ENCODE measurements at places on chromosomes 1 and 21.

GRCh38 chr1:243798726-243799125 lies 51.3 kb downstream of the AKT3 start:
- peak; percentile 72 for DNase-seq

DNA sequence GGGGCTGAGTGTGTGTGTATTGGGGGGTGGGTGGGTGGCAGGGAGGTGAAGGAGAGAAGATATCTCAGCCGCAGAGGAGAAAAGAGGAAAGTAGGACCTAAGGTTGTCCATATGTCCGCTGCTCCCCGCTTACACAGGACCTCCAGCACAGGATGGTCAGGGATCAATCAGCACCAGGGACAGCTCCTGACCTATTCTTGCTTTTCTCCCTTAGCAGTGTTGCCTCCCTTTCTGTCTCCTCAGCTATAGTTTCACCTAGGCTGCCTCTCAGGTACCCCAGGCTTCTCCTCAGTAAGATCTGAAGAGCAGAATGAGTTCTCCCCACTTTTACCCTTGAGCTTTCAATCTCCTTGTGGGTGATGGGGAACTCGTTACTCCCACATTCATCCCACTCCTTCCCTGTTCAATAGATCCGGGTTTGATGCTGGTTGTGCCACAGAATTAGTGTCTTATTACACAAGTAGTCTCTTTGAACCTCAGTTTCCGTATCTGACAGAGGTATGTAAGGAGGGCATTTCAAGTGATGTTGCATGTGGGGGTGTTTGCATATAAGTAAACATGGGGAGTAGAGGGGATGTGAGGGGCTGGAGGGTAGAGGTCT lies 1.4 kb upstream of the DPH2 start:
- peak; percentile 55 for DNase-seq

DNA sequence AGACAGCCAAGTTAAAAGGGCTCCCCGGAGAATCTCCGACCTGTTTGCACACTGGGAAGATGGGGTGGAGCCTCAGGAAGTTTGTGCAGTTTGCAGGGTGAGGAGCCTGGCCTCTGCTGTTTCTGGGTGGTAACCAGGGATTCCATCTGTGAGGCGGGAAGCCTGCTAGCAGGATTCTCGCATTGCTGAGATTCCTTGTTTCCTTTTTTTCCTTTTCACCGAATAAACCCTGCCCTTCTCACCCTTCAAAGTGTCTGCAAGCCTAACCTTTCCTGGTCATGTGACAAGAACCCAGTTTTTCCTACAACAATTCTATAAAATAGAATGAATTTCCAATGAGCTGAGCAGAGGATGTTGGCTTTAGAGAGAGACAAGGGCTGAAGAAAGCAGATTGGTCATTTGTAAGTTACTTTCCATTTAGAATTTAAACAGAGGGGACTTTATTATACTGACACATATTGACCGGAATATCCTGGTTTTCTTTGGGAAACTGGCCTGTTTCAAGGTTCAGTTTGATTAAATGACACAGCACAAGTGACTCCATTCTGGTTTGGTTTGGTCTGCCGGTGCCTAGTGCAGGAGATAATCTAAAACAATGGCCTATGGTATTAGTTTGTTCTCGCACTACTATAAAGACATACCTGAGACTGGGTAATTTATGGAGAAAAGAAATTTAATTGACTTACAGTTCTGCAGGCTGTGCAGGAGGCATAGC lies 48.7 kb upstream of the DNAH14 start:
- no peak for DNase-seq

- DNase-seq, result peak; percentile 16
Observed at GRCh38 chr1:180854456-180854855, 58.2 kb upstream of the KIAA1614 start.

- no peak for DNase-seq
Observed at GRCh38 chr21:14955936-14956520, 108.8 kb downstream of the NRIP1 start.

GRCh38 chr1:180787628-180788307 lies 124.9 kb upstream of the KIAA1614 start:
- DNase-seq, result no peak

DNA sequence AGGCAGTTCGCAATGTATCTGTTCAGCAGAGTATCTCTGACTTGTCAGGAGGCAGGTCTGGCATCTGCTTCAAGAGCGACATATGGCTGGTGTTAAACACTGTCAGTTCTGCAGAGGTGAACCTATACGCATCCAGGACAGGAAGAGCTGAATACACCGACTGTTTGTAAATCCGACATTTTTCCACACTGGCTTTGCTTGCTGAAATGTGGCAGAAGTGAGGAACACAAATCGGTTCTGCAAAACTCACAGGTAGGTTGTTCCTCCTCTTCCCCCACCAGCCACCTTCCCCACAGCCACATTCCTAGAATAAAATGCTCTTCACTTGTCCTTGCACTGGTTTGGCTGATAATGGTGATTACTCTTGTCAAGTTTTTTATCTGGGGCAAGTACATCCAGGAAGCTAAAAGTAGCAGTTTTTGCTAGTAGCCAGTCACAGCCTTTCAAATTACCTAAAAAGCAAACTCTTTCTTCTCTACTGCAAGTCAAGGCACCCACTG lies 289.2 kb downstream of the GRIK1 start:
- DNase-seq, result no peak

GRCh38 chr1:88221411-88221810 lies 462.7 kb upstream of the PKN2 start:
- DNase-seq, result no peak

- peak; percentile 57 for DNase-seq
Observed at GRCh38 chr1:243844186-243844585, 5.9 kb downstream of the AKT3 start.

DNA sequence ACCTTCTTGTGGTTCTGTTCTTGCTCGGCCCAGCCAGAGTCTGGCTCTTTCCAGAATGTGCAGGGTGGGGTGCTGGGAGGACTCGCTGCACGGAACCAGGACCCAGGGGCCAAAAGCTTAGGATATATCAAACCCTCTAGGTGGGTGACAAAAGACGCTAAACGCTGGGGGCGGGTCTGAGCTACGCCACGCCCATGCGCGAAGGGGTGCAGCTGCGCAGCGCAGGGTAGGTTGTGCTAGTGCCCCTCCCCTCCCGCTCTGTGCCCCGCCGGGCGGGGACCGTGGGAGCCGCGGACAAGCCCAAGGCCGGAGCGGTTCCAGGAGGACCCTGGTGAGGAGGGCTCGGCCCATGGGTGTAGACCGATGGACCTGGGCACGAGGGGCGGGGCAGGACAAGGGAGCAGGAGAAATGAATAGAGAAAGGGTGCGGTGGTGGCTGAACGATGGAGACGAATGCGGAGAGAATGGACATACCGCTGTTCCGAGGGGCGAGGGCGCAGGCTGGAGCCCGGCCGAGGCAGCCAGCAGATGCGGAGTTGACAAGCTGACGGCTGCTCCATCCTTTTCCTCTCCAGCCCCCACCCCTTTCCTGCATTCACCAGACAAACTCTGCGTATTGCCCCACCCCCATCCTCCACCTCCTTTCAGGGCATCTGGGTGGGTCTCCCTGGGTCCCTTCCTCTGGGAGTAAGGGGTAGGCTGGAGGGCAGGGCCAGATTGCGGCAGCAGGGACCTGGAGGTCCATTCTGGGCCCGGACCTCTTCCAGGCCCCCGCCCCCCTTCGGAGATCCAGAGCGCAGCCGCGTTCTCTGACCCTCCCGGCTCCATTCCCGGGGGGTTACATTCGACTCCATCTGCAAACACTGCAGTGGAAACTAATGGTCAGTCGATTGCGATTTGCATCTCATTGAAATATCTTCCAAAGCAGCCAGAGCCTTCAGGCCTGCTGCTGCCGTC lies at the start of gene RUSC1:
TSS of gene RUSC1 (plus strand) at position 234 of the 957 bp plus-strand sequence. CDS start 880 bp downstream, outside the sequence.
- DNase-seq, result peak; percentile 59

DNA sequence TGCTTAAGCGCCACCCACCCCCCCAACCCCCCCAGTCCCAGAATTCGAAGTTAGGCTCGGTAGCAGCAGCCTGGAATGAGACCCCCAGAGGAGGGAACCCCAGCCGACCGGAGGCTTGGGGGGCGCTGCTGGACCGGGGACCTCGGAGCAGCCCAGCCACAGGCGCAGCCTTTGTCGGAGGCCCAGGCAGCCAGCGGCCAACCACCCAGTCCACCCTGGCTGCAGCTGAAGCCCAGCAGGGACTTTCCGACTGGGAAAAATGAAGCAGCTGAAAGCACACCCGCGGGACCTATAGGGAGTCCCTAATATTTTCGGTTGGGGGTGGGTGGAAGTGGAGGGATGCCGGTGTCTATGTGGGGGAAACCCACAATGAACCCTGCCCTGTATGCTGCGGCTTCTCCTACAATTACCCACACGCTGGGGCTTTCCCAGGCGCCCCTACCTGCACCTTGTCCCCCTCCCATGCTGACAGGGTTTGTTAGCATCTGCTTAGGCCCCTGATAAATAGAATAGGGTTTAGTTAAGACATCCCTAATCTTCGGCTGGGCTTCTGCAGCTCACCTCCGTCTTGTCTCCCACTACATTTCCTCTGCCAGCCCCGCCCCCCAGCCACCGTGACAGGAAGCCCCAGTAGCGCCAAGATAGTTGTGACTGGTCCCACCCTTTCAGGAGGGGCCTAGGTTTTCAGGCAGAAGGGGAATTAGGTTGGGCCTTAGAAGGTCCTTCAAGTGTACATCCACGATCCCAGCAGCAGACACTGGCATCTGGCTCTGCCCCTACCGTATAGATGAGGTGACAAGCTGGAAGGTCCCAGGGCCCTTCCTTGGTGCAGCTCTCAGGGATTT lies 838 bp downstream of the CCDC28B start:
- peak; percentile 60 for DNase-seq

DNA sequence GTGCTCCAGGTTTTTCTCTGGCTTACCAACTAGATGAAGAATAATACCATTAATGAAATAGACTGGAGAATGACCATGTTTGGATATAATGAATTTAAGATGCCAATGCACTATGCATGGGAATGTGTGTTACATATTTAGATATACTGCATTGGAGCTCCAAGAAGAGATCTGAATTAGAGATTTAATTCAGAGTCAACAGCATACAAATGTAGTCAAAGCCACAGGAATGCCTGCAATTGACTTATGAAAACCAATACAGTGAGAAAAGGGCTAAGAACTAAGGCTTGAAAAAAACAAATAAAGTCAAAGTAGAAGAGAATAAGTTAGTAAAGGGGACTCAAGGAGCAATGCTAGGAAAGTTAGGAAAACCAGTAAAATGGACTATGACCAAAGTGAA lies 59.1 kb downstream of the USP24 start:
- DNase-seq, result peak; percentile 8

DNA sequence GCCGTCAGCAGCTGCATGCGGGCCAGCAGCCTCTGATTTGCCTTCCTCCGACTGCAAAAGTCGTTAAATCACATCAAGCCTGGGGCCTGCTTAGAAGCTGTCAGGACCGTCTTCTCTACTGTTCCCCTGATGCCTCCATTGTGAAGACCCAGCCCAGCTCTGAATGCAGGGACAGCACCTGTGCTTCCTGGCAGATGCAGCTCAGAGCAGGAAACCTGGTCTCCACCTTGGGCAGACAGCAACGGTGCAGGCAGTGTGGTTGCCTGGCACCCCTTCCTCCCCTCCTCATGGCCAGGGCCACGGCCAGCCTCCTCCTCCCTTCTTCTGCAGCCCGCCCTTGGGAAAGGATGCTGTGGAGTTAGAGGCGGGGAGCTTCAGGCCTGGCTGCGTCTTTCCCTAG lies 92.3 kb upstream of the COL6A1 start:
- no peak for DNase-seq

DNA sequence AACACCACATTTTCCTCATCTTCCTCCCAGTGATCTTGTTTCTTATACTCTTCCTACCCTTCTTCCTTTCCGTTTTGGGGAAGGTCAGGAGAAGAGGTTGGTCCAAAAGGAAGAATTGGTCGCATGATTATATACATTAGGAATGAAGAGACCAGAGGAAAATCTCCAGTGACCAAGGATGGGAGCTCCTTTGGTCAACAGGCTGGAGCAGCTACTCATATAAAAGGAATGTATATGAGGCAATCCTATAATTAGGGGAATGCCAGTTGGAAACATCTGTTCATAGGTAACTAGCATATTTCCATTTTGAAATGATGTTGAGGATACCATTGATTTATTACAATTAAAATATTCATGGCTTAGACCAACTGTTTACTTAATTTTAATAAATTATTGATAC lies 114.5 kb downstream of the LRRC40 start:
- DNase-seq, result peak; percentile 74

DNA sequence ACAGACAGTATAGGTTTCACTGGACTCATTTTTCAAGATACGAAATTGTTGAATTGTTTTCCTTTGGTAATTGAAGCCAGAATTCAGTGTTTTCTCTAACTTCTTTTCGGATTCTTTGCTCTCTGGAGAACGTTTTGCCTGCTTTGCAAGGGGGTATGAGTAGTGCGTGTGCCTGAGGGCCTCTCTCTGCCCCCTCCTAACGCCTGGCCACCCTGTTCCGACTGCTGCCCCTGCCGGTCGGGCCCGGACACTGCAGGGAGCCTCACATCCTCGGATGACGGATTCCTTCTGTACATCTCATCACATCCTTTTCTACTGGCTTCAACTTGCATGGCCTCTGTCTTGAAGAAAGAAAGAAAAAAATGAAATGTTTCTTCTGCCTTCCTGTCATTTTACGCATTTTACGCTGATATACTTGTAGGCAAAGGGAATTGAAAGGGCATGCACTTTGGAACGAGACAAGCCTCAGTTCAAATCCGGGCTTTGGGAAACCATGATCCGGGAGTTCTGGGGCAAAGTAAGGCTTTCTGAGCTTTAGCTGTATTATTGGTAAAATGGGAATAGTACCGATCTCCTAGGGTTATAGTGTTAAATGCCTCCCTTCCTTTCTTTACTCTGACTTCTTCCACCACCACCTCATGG lies 65.1 kb downstream of the DISC1 start:
- DNase-seq, result peak; percentile 55

- peak; percentile 40 for DNase-seq
Observed at GRCh38 chr1:193634470-193634869, 448.1 kb upstream of the B3GALT2 start.

- DNase-seq, result no peak
Observed at GRCh38 chr1:4796161-4797015, 142.0 kb downstream of the AJAP1 start.

- no peak for DNase-seq
Observed at GRCh38 chr1:117123274-117123673, 1.7 kb upstream of the TRIM45 start.

DNA sequence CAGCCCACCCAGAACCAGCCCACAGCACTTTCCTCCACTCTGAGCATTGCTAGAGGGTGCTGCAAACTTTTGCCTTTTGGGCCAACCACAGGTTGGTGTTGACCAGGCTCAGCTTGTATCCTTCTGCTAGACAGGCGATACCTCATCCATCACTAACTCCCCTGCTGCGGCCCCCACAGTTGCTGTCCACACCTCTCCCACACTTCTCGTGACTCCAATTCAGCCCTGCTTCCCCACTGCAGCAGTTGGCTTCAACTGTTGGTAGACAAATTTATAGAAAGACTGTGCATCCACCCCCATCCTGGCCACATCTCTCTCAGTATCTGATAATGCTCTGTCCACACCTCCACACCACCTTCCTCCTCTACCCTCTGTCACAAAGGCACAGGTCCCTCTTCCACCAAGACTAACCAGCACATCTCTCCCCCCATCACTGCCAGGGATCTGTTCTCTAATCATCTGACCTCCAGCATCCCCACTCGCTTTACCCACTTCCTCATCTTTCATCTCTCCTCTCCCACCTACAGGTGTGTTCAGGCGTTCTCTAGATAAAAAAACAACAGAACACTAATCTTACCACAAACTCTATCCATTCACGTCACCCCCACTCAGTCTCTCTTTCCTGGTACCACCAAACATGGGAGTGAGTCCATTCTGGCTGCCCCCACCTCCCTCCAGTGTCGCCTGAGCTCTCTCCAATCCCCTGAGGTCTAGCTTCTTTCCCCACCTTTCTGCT lies 15.8 kb upstream of the SLC25A44 start:
- no peak for DNase-seq
